Stimulated activated CD4-positive, alpha-beta T cell treated with anti-CD3 and anti-CD28 coated beads, Interleukin-12 subunit alpha, Interleukin-12 subunit beta, amount 100 ng/mL, for 24 hours (primary cell): ENCODE measurements at places on chromosomes 12 and 14.

DNA sequence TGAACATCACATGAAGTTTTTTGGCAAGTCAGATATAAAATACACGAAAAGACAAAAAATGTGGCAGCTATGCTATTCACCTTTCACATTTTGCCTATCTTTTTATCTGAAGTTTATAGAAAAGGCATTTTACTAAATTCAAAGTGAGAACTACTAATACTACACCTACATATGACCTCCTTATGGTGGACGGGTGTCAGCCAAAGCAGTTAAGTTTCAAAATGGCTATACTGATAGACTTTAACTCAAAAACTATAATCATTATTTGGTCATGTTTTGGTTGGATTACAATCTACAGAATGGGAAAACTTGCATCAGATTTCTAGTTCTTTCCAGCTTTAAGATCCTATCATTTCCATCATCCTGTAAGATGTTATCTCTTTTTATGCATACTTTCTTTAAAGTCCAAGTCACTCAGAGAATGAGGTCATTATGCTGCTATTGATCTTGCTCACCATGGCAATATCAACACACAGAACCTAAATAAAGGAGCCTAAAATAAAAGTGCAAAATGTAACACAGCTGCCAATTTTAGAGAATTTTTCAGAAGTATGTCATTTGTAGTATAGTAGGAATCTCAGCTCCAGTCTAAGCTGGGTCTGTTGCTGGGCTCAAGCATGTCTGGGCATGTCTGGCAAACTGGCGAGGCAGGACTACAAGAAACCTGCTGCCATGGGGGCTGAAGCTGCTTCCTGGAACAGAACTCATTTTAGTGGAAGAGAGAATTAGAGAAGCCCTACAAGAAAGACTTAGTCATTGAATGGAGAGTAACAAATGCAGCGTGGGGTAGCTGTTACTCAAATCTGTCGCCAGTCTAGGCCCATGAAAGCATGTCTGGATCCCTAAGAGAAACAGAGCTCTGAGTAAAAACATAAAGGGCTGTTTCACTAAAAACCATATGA, 7.6 kb upstream of the AEBP2 start:
- DNase-seq: no peak

GRCh38 chr14:41817626-41818025, 210.9 kb downstream of the LRFN5 start:
- no peak for DNase-seq

GRCh38 chr14:61178226-61179060, 102.7 kb downstream of the TMEM30B start:
- peak; percentile 23 for DNase-seq

- no peak for DNase-seq
Observed at GRCh38 chr12:106687672-106688071, 86.8 kb upstream of the RIC8B start.

GRCh38 chr12:91804533-91804932, 341.1 kb downstream of the BTG1 start:
- no peak for DNase-seq

- DNase-seq: no peak
Observed at GRCh38 chr14:31388687-31389413, 31.5 kb downstream of the HEATR5A start.
